Activated naive CD8-positive, alpha-beta T cell treated with anti-CD3 and anti-CD28 coated beads for 36 hours (primary cell): ENCODE measurements at places on chromosomes 13 and 19.

GRCh38 chr13:102203718-102204117, 198.1 kb downstream of the FGF14 start:
- H3K27ac ChIP-seq: no peak overlapping the region
- no peaks in the 10 kb centered on the region for H3K36me3 ChIP-seq
- no peaks in the 10 kb centered on the region for H3K27me3 ChIP-seq
- H3K4me3 ChIP-seq: no peak overlapping the region

- H3K4me3 ChIP-seq: peak overlapping the region; percentile 29
- H3K27me3 ChIP-seq: peaks cover 36% of the 10 kb centered on the region
- no peaks in the 10 kb centered on the region for H3K4me1 ChIP-seq
- H3K27ac ChIP-seq: no peak overlapping the region
- DNase-seq: peak; percentile 82
Observed at GRCh38 chr19:15584541-15585115, 30.4 kb upstream of the CYP4F8 start.

GRCh38 chr13:90912247-90912646, 435.2 kb upstream of the MIR17HG start:
- DNase-seq: no peak
- H3K27ac ChIP-seq: no peak overlapping the region
- H3K27me3 ChIP-seq: no peaks in the 10 kb centered on the region
- no peak overlapping the region for H3K4me3 ChIP-seq

DNA sequence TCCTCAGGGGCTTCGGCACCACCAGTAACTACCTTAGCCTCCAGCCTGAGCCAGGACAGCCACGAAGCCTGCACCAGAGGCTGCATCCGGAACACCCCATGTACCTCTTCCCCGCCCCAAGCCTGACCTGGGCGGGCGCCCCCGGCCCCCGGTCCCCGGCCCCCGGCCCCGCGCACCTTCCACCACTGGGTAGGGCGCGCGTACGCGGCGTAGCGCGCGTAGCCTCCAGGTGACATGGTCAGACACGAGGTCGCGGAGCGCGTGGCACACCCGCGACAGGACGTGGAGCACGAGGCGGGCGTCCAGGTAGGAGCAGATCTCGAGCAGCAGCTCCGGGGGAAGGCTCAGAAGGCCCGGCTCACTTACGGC, 450 bp downstream of the FBXW9 start:
- H3K36me3 ChIP-seq: peaks cover 13% of the 10 kb centered on the region
- H3K27ac ChIP-seq: peak overlapping the region; percentile 94
- DNase-seq: peak; percentile 35
- peaks cover 7% of the 10 kb centered on the region for H3K4me1 ChIP-seq

DNA sequence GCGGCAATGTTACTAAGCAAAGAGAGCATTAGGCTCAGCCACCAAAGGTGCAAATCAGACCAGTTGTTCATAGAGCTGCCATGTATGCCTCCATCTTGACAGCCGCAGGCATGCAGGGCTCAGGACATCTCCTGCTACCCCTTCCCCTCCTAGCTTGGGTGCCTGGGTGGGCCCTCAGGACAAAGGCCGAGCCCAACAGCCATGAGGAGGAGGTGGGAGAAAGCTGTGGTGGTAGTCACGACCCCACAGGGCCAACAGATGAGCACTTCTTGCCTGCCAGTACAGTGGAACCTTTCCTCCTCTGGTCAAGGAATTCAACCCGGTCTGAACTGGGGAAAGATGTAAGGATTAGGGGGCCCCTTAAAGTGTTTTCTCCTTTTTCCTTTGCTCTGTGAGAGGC, 386.4 kb upstream of the SLITRK6 start:
- no peaks in the 10 kb centered on the region for H3K36me3 ChIP-seq
- no peaks in the 10 kb centered on the region for H3K4me1 ChIP-seq
- no peak for DNase-seq
- no peak overlapping the region for H3K27ac ChIP-seq
- H3K27me3 ChIP-seq: no peaks in the 10 kb centered on the region

DNA sequence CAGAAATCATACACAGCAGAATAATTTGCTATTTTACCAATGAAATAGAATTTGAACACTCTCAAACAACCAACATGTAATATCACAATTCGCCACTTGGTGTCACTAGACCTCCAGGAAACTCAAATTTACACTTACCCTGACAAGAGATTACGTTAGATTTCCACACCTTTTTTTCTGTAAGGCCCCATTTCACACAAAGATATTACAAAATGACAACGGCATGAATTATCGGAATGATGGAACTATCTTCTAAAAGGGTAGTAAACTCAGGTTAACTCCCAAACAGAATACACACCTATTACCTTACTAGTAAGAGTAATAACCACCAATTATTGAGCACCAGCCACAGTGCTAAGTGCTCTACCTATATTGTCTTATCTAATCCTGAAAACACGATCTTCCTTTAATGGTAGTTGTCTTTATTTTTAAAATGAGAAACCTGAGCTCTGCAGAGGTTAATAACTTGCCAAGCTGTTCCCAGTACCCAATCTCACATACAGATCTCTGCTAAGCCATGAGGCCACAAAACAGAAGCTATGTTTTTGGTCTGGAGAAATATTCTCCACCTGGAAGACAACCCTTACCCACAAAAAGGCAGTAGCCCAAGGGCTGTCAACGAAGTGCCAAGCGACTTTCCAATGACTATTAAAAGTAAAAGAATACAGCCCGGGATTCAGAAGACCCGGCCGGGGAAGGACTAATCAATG, 152.4 kb downstream of the DCLK1 start:
- no peaks in the 10 kb centered on the region for H3K4me1 ChIP-seq
- peaks cover 6% of the 10 kb centered on the region for H3K27me3 ChIP-seq
- no peak for DNase-seq
- H3K4me3 ChIP-seq: no peak overlapping the region
- H3K36me3 ChIP-seq: no peaks in the 10 kb centered on the region

- peaks cover 6% of the 10 kb centered on the region for H3K27me3 ChIP-seq
- H3K4me1 ChIP-seq: no peaks in the 10 kb centered on the region
- no peak overlapping the region for H3K4me3 ChIP-seq
- H3K27ac ChIP-seq: no peak overlapping the region
Observed at GRCh38 chr13:80256352-80256932, 84.5 kb downstream of the SPRY2 start.

DNA sequence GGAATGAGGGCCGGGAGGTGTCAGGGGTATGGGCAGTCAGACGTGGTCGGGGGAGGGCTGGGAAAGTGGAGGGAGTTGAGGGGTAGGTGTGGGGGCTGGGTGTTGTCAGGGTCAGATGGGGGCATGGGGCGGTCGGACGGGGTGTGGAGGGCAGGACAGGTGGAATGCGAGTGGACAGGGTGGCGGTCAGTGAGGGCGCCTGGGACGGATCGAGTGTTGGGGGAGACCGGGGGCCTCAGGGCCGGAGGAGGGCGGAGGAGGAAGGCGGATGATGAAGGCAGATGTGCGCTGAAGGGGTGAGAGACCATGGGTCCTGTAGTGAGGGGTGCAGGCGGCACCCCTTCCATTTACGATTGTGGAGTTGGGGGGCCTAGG, 5.7 kb downstream of the TBCB start:
- no peak overlapping the region for H3K27ac ChIP-seq
- no peaks in the 10 kb centered on the region for H3K27me3 ChIP-seq
- no peak overlapping the region for H3K4me3 ChIP-seq
- H3K36me3 ChIP-seq: peaks cover 15% of the 10 kb centered on the region

- H3K27ac ChIP-seq: peak overlapping the region; percentile 79
- no peaks in the 10 kb centered on the region for H3K27me3 ChIP-seq
- DNase-seq: no peak
Observed at GRCh38 chr13:102854675-102855074, 8.8 kb downstream of the ERCC5 start.

DNA sequence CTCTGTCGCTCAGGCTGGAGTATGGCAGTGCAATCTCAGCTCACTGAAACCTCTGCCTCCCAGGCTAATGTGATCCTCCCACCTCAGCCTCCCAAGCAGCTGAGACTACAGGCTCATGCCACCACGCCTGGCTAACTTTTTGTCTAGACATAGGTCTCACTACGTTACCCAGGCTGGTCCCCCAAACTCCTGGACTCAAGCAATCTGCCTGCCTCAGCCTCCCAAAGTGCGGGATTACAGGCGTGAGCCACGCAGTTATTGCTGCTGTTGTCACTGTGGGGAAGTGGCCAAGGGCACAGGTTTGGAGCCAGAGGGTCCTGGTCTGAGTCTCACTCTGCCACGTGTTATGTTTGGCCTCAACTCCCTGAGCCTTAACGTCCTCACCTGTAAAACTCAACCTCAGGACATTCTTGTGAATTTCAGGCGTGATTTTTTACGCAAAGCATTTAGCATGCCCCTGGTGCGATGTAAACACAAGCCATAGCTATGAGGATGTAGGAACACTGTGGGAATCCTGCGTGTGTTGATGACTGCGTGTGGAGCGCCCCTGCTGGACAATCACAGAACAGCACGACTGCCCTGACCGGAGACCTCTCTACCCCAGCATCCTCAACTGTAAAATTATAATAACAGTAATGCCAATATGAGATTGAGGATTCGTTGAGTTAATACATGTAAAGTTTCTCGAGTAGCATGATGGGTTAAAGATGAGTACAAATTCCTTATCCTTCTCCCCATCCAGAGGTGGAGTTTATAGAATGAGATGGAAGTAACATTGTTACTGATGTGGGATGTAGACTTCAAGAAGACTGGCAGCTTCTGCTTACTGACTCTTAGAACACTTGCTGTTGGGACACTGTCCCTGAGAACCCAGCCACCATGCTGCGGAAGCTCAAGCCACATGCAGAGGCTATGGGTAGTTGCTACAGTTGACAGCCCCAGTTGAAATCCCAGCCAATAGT, 41.8 kb upstream of the PNMA8B start:
- peak; percentile 49 for DNase-seq
- no peak overlapping the region for H3K4me3 ChIP-seq
- no peak overlapping the region for H3K27ac ChIP-seq

GRCh38 chr13:62067821-62068220, 652.2 kb upstream of the PCDH20 start:
- no peaks in the 10 kb centered on the region for H3K4me1 ChIP-seq
- H3K27ac ChIP-seq: no peak overlapping the region
- H3K4me3 ChIP-seq: no peak overlapping the region
- H3K36me3 ChIP-seq: no peaks in the 10 kb centered on the region
- DNase-seq: no peak

DNA sequence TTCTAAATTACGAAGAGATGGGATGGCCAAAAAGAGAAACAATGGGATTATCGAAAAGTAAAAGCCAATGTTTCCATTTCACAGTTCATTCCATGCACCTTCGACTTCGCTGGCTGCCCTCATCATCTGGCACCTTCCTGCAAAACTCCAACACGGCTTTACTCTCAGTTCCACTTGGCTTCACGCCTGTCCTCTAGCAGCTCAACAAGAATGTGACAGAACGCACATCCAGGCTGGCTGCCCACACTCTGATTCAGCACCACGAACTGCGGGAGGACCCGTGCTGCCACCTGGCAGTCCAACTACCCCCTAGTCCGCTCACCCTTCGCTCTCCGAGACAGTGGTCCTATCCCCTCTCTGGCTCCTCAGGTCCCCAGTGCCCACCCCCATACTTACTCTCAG, 11.7 kb downstream of the ATP7B start:
- H3K27ac ChIP-seq: no peak overlapping the region
- H3K4me3 ChIP-seq: no peak overlapping the region
- no peaks in the 10 kb centered on the region for H3K36me3 ChIP-seq
- no peak for DNase-seq

DNA sequence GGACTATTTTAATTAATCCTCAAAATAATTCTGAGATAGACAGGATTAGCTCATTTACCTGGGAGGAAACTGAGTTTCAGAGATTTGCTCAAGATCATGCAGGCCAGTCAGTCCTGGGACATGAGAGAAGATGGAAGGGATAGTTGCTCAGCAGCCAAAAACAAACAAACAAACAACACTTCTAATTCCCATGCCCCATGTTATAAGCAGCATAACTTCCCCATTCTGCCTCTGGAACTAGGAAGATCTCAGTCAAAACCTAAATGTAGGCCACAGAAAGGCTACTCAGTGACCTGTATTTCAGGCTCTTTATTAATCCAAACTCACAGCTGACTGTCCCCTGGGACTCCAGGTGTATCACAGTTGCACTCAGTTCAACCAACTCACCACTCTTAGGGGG, 489.2 kb upstream of the NBEA start:
- no peak overlapping the region for H3K4me3 ChIP-seq
- peaks cover 4% of the 10 kb centered on the region for H3K27me3 ChIP-seq
- no peak for DNase-seq
- no peaks in the 10 kb centered on the region for H3K36me3 ChIP-seq
- no peak overlapping the region for H3K27ac ChIP-seq

DNA sequence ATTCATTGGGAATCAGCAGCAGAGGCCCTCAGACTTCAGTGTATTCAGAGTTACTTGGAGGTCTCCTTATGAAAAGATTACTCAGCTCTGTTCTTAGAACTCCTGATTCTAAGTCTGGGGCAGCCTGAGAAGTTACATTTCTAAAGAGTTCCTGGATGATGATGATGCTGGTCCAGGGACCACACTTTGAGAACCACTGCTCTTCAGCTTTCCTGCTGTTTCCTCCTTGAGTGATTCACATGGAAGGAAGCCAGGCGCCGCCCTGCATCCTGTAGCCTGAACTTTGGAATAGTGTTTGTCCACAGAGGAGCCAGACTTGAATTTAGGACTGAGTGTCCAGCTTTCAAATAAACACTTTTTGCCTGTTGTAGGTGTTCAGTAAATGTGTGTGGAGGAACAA, 2.9 kb downstream of the CEBPG start:
- H3K27ac ChIP-seq: no peak overlapping the region
- peaks cover 36% of the 10 kb centered on the region for H3K36me3 ChIP-seq
- H3K4me3 ChIP-seq: peak overlapping the region; percentile 89
- peaks cover 52% of the 10 kb centered on the region for H3K4me1 ChIP-seq
- H3K27me3 ChIP-seq: no peaks in the 10 kb centered on the region
- no peak for DNase-seq

GRCh38 chr13:28747851-28748250, 29.1 kb upstream of the SLC46A3 start:
- H3K4me1 ChIP-seq: no peaks in the 10 kb centered on the region
- no peaks in the 10 kb centered on the region for H3K36me3 ChIP-seq
- H3K27me3 ChIP-seq: no peaks in the 10 kb centered on the region
- no peak for DNase-seq
- no peak overlapping the region for H3K4me3 ChIP-seq

- H3K27ac ChIP-seq: no peak overlapping the region
- H3K27me3 ChIP-seq: peaks cover 37% of the 10 kb centered on the region
- no peaks in the 10 kb centered on the region for H3K4me1 ChIP-seq
- no peaks in the 10 kb centered on the region for H3K36me3 ChIP-seq
- no peak for DNase-seq
- H3K4me3 ChIP-seq: no peak overlapping the region
Observed at GRCh38 chr13:33050161-33050560, 33.9 kb downstream of the KL start.

- H3K27me3 ChIP-seq: peaks cover 12% of the 10 kb centered on the region
- no peak overlapping the region for H3K27ac ChIP-seq
- peaks cover 2% of the 10 kb centered on the region for H3K4me1 ChIP-seq
- H3K4me3 ChIP-seq: no peak overlapping the region
Observed at GRCh38 chr13:26600343-26600742, 42.9 kb downstream of the WASF3 start.

DNA sequence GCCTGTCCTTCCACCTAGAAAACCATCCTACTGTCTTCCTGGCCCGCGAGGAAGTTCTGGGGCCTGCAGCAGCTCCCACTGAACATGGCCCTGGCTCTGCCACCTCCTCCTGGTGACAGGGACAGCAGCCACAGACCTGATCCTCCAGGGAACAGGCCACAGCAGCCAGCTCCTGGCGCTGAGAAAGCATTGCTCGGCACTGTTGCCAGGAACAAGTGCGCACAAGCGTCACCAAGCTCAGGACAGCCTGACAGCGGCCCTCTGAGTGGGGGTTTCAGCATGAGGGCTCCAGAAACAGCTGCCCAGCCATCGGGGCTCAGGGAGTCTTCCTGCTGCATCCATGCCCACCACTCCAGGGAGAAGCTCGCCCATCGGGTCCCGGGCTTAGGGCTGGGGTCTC, 21.9 kb downstream of the AP3D1 start:
- DNase-seq: no peak
- H3K36me3 ChIP-seq: peaks cover 9% of the 10 kb centered on the region
- no peak overlapping the region for H3K27ac ChIP-seq
- no peaks in the 10 kb centered on the region for H3K27me3 ChIP-seq
